Upper lobe of right lung (tissue), 1 donor: ENCODE measurements at places on chromosomes 1 and 21. TPM values are rescaled to one million over a fixed set of nuclear protein-coding genes. Genes with fewer than 3 reads are reported as not detected.

The CCT8 gene
- 111 TPM for total RNA-seq

- DNase-seq: no peak
These were observed 464 bp downstream of the PARK7 start for GRCh38 chr1:7962014-7962335.

DNA sequence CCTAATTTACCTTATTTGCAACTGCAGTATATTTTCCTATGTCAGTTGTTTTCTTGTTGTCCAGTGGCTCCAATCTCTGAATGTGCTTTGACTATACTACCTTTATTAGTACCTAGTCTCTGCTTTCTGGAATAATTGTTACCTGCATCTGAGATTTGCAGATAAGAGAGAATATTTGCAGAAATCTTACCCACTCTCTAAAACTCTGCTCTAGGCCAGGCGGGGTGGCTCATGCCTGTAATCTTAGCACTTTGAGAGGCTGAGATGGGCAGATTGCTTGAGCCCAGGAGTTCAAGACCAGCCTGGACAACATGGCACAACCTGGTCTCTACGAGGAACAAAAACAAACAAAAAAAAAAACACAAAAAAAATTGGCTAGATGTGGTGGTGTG is 2.0 kb upstream of the SYDE2 start:
- no peak for DNase-seq

GRCh38 chr21:28712411-28712810 is 280.3 kb downstream of the LTN1 start:
- DNase-seq: no peak

DNA sequence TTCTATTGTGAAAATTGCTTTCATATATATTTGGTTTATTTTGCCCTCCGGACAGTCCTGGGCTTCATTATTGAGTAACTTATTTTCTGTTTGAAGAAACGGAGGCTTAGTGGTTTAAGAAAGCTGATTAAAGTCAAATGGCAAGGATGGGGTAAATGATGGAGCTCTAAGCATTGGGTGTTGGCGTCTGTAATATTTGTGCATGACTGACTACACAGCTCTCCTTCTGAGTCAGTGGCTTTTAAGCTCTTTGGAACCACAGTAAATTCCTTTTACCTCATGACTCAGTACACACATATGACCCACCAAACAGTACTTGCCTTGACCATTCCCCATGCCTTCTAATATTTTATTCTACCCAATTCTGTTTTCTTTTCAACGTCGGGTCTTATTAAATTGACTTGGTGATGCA is 21.0 kb downstream of the B3GALT5 start:
- no peak for DNase-seq

DNA sequence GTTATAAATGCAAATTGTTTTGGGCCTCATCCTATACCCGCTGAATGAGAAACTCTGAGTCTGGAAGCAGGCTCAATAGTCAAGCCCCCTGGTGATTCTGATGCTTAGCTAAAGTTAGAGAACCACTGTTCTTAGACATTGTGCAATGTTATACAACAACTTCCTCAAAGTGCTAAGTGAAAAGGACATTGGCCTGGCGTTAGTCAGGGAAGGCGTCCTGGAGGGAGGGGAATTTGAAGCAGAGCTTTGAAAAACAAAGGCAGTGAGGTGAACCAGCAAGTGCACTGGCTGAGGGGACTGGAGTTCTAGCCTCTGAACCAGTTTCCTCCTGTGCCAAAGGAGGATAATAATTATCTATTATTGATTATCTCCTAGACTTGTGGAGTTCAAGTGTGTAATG is 5.1 kb downstream of the CD1D start:
- DNase-seq: no peak

GRCh38 chr1:36182734-36183133 is 26.8 kb downstream of the MAP7D1 start:
- DNase-seq: no peak

DNA sequence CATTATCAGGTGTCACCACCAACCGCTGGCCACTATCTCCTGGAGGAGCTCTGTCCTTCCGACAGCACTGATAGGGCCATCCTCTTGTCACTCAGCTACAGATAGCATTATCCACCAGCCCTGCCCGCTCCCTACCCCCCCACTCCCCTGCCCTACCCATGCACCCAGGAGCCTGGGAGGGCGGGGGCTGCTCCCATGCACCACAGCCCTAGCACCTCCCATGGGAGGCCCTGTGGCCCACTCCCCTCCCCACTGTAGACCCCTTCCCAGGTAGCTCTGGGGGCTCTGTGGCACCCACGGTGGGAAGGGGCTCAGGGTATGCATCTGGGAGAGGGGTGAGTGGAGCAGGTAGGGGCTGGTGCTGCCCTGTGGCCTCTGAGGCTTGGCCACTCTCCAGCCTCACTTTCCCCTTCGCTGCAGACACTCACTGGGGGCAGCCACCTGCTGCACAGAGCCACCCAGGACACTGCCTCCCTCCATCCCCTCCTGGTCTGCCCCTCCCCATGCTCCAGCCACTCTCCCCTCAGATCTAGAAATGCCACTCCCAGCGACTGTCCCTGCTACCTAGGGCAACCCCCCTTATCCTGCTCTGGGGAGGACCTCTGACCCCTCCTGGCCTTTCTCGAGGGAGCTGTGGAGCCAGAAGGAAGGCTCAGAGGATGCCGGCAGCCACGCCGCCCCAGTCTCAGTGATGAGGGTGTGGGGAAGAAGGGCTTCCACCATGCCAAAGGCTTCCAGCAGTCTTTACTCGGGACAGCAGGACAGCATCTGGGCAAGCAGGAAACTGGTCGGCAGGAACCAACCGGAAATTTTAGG is 58.5 kb downstream of the WNT9A start:
- peak; percentile 54 for DNase-seq

DNA sequence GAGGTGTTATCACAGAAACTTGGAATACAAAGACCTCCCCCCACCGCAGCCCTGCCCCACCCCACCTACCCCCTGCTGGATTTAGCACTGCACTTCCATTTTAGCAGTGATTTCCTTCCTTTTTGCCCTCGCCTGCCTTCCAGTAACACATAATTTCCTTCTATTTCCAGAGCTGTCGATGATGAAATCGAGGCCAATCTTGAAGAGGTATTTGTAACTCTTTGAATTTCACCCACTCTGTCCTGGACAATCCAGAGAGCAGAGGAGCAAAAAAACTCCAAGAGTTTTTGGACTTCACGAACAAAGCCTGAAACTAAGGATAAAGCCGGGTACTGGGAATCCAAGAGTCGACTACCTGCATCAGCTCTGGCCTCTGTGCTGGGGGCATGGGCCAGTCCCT is 49.1 kb downstream of the CAPN2 start:
- no peak for DNase-seq

DNA sequence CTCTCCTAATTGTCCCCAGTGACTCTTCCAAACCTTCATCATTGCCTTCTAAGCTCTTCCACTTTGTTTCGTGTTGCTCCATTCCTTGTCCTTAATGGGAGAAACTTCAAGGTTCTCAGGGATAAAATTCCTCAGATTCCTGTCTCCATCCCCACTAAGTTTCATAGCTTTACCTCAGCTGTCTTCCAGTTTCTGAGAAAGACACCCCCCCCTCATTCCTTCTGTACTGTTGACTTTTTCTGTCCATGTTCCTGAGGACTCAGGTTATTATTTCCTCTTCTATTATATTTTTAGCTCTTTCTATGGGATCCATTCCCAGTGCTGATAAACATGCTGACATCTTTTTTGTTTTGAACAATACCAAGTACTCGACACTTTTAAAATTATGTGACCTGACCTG is 215.3 kb upstream of the PTGFR start:
- DNase-seq: no peak

DNA sequence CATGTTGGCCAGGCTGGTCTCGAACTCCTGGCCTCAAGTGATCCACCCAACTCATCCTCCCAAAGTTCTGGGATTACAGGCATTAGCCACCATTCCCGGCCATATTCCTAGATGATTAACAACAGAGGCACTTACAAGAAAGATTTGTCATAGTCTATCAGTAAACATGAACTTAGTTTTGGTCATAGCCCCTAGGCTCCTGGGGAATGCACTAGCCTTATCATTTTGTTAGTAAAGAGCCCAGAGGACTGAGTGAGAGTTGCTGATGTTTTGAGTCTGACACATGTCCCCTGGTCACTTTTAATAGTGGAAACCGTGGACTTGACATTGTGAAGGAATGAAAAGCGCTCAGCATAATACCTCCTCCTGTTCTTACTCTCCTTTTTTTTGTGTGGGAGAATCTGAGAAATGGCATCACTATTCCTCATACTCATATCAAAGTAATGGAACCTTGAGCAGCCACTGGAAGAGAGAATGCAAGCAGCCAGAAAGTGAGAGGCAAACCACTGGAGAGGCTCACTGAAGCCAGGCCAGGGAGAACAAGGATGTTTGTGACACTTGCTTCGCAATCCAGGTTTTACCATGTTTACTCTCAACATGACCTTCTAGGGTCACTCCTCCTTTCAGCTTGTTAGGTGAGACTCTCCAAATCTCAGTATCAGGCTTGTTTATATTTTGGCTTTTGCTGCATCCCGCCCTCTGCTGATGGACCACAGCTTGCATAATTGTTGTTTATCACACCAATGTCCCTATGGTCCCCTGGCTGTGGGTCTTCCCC is 14.8 kb downstream of the ATP1B1 start:
- DNase-seq: no peak

GRCh38 chr1:26829184-26829911 is 2.9 kb downstream of the ZDHHC18 start:
- no peak for DNase-seq

GRCh38 chr1:116807394-116808199 is 53.4 kb downstream of the CD2 start:
- no peak for DNase-seq

DNA sequence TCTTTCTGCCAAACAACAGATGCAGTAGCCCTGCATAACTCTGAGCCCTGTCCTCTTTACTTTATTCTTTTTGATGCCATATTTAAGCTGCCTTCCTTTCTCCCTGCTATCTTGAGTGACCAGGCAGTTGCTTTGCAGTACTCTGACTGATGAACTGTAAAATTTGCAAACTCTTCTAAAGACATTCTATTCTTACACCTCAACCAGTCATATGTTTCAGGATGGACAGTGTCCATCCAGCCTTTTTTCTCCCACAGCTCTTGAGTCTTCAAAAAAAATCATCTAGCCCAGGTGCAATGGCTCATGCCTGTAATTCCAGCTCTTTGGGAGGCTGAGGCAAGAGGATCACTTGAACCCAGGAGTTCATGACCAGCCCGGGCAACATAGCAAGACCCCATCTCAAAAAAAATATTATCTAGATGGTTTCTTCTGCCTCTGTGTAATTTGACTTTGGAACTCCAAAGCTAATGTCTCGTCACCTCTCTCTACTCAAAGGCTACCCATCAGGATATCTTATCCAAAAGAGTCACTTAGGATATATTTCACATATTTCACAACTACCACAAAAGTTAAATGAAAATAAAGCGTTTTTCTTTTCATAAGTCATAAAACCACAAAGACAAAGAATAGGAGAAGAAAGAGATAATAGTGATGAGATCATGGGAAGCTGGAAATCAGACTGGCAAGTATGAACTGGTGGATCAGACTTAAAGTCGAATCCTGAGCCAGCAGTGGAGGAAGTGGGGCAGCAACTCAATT is 54.6 kb upstream of the IPO9 start:
- DNase-seq: no peak

DNA sequence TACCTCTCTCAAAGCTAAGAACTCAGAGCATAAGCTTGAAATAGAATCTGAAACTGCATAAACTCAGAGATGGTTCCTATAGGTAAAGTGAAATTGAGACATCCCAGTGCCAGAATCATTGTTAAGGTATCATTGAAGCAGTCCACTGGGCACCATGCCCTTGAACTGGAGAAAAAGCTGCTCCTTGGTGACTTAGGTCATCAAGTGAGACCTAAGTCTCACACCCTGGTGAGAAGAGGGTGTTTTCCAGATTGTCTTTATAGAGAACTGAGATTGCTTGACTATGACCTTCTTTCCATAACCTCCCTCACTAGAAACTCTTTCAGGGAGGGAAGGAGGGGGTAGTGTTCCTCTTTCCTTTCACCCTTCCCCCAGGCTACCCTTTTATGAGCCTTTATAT is 9.4 kb upstream of the ATP6V1G3 start:
- DNase-seq: no peak

DNA sequence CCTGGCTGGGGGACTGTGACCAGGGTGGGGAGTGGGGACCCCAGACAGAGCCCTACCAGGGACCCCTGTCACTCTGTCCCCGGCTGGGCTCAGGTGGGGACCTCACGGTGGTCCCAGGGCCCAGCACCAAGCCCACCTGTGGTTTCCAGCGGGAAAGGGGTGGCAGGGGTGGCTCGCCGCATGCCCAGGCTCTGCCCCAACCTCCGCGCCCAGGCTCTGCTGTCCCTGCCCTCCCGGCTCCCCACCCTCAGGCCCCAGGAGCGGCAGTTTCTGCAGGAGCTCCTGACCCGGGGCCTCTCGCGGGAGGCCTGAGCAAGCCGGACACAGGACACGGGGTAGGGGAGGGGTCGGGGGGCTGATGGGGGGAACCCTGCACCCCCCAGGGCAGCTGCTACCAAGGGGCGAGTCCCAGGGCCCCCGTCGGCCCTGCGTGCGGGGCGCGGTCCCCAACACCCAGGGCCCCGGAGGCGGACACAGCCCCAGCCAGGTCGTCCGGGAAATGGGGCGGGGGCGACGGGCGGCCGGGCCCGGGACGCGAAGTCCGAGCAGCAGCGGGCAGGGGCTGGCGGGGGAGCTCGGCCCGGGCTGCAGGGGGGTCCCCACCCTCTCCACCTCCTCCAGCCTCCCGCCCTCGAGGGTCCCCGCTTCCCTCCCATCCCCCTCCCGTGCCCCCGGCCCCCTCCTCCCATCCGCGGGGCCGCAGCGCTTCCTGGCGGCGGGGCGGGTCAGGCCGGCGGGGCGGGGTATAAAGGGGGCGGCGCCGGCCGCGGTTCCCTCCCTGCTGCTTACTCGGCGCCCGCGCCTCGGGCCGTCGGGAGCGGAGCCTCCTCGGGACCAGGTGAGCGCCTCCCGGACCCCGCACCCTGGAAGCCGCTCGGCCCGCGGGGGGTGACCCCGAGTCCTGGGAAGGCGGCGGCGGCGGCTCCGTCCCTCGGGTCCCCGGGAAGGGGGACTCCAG is at the start of gene COL6A2:
TSS of gene COL6A2 (plus strand) at position 777 of the 958 bp plus-strand sequence.
- DNase-seq: peak; percentile 72

DNA sequence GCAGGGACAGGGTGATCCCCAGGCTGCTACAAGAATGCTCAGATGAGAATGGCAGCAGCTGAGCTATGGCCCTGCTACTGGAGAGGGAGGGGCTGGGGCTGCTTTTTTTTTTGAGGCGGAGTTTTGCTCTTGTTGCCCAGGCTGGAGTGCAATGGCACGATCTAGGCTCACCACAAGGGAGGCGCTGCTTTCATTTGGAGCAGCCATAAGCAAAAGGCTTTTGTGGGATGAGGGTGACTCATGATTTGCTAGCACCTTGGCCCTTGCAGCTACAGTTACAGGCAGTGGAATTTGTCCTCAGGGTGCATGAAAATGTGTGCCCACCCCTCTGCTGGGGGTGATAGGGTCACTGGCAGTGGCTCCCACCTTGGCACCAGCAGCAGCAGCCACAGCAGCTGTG is 32.4 kb upstream of the CYP4A22 start:
- DNase-seq: no peak
